ENCODE measurements at places on chromosomes 5 and 9.

DNA sequence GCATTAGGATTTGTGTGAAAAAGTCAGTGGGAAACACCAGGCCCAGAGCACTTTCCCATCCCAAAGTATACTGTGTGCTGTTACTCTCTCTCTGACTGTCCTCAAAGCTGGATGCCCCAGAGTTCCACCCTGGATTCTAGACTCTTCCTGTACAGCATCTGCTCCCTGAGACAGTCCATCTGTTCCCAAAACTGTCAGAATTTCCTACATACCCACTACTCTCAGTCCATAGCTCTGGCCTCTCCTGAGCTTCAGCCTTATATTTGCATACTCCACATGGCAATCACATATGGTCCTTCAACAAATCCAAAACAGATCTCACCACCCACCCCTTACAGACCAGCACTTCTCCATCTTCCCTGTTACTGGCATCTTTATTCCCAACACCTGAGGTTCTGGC, 9.5 kb downstream of the ELP1 start:
- DNase-seq = no peak

- DNase-seq = no peak
Observed at GRCh38 chr5:124157320-124157719, 589.1 kb downstream of the ZNF608 start.

GRCh38 chr9:89926691-89927220, 321.9 kb downstream of the GADD45G start:
- no peak for DNase-seq

DNA sequence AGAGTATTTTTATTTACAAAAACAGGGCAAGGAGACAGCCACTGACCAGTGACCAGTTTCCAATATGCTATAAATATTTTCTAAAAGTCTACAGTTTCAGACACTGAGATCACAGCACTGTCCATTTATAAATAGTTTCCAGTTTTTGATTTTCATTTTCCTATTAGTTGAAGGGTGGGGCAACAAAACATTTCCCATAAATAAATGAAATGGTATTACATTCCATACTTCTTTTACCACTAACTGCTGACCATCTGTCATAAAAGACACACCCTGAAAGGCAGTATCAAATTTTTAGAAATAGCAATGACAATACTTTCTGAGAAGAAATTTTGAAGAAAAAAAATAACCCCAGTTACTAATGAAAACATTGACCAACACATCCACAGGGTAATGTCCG, 126.7 kb downstream of the ARSB start:
- no peak for DNase-seq

DNA sequence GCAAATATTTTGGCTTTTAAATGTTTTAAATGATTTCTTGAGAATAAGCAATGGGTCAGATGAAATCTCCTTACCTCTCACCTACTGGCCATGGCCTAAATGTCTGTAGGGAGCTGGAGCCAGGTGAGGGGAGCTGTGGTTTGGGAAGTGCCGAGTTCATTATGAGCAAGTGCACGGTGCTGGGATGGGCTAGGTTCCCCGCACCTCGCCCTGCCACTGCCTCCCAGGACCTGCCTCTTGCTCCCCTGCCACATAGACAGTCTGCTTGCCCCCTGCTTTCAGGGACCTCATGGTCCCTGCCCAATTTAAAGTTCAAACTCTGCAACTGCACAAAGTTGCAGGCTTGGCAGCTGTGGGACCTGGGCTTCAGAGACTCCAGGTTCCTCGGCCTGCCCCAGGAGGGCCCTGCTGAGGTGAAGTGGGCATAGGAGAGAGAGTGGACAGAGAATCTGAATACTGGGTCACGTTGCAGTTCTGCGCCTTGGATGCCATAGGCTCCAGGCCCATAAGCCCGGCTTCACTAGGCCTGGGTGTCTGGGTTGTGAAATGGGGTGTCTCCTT, 5.4 kb downstream of the OR13J1 start:
- no peak for DNase-seq

DNA sequence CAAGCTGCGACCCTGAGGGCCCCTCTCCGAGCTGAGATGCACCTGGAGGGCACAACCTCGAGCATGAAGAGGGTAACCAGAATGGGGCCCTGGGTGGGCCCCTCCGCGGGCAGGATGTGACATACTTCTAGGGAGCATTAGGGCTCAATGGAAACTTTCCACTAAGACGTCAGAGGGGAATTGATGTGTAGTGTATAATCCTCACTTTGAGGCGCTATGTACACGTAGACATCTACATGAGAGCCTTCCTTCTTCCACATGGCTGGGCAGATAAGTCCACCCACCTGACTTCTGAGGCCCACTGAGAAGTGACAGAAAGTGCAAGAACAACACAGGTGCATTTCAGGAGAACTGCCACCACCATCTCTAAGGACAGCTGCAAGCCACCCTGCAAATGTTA, 61.0 kb downstream of the DAP start:
- DNase-seq = no peak
